ENCODE measurements at places on chromosomes 6 and 20. TPM values are rescaled to one million over a fixed set of nuclear protein-coding genes. Genes with fewer than 3 reads are reported as not detected.

DNA sequence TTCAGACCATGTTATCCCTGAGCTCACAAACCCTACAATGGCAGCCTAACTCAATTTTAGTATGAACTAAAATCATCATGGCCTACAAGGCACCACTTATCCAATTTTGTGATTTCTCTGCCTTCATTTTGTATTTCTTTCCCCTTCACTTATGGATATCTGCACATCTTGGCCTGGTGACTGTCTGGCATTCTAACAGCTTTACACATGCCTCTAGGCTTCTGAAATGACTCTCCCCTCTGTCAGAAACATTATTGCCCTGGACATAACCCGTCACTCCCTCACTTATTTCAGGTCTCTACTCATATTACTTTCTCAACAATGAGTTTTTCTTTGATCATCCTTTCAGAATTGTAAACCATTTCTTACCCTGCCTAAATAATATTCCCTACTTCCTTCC, 89.2 kb upstream of the THEMIS start:
- DNase-seq, result no peak

DNA sequence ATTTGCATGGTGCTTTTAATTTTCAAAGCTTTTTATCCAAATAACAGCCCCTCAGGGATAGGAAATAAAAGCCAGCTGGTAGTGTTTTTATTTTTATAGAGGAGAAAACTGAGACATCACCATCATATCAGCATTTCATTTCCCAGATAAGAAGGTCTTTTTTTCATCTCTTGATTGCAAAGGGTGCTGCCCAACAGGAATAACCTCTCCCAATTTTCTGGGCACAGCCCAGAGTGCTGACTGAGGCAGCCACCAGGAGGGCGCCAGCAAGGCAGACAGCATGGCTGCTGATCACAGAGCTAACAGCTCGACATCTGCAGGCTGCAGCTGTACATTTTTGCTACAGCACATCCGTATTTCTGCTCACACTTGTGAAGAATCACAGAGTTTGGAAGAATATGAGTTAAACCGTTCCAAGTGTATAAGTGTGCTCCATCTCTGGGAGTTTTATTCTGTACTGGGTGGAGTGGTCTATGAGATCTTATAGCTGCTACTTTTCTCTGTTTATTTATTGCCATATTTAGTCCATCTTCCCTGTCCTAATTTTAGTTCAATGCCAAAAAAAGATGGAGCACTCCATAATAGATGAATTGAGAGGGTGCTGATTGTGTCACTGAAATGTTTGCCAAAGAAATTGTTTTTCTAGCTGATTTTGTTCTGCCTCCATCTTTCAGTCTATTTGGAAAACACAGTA, 85.5 kb upstream of the C20orf144 start:
- no peak for DNase-seq

HLA-DQB1 gene
- polyA plus RNA-seq, result 1.4 TPM

PTGIS gene
- not detected for polyA plus RNA-seq

DNA sequence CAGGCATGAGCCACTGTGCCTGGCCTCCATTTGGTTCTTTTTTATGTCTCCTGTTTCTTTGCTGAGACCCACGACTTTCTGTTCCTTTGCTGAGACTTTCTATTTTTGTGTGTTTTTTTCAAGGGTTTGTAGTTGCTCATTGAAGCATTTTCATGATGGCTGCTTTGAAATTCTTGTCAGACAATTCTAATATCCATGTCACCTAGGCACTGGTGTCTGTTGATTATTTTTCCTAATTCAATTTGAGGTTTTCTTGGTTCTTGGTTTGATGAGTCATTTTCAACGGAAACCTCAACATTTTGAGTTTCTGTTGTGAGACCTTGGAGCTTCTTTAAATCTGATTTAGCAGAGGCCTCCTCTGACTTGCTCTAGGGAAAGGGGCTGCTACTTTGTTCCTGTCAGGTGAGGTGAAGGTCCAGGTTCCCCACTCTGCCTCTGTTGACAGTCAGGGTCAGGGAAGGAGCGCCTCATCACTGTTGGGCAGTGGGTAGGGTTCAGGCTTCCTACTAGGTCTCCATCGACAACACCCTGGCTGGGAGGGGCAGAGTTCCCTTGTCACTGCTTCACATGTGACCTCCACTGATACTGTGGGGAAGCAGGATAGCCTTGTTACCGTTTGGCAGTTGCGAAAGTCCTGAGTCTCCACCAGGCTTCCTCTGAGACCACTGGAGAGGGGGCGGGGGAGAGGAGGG, 67.2 kb upstream of the RNF24 start:
- DNase-seq, result peak; percentile 79

SPTLC3 gene
- polyA plus RNA-seq, result 0.89 TPM

GRCh38 chr20:46260480-46260879, 47.8 kb downstream of the CDH22 start:
- no peak for DNase-seq

- DNase-seq, result no peak
Measured at GRCh38 chr20:45779011-45779915, 12.4 kb downstream of the WFDC3 start.

CNR1 gene
- not detected for polyA plus RNA-seq

DNA sequence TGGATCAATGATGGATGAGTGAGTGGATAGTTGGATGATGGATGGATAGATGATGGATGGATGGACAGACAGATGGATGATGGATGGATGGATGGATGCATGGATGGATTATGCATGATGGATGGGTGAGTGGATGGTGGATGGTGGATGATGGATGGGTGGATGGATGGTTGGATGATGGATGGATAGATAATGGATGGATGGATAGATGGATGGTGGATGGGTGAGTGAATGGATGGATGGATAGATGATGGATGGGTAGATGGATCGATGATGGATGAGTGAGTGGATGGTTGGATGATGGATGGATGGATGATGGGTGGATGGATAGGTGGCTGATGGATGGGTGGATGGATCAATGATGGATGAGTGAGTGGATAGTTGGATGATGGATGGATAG, 176.0 kb downstream of the TAF4 start:
- no peak for DNase-seq

Data from CD4-positive, alpha-beta memory T cell (primary cell).